ENCODE measurements at places on chromosomes 3 and 15. TPM values are rescaled to one million over a fixed set of nuclear protein-coding genes. Genes with fewer than 3 reads are reported as not detected.

DNA sequence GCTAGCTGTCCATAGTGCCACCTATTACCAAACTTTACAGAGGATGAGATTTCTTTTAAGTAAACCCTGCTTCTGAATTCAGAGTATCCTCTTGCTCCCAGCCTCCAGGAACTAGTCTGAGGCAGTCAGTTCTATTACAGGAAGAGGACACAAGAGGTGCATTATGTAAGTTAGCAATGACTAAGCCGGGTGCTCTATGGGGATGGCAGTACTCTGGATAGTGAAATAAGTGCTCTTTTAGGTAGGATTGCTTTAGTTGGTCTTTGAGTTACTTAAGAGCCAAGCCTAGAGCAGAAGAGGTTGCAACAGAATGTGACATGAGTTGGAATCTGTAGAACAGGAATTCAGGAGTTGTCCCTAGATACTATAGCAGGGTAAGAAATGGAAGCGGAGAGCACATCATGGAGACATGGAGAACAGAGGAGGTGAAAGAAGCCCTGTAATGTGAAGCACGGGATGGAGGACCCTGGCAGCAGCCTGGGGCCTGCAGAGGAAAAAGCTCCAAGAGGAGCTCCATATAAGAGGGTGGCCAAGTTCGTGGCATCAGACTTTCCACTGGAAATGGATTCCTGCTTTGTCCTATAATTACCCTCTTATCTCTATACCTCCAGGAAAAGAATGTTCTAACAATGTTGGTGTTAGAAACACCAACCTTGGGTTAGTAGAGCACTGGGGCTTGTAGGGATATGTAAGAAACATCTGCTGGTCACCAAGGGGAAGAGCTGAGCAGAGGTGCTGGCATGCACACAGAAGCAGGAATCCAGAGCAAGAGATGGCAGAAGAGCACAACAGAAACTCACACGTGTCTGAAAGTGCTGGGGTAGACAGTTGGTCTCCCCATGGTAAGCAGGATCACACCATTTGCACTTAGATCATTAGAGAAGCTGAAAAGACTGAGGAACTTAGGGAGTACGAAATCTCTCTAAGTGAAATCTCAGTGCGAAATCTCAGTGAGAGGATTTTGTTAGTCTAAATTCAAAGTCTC lies 851.1 kb downstream of the FHIT start:
- DNase-seq = no peak

- DNase-seq = no peak
These were observed 98.3 kb upstream of the ALDH1A3 start for GRCh38 chr15:100781061-100781960.

DNA sequence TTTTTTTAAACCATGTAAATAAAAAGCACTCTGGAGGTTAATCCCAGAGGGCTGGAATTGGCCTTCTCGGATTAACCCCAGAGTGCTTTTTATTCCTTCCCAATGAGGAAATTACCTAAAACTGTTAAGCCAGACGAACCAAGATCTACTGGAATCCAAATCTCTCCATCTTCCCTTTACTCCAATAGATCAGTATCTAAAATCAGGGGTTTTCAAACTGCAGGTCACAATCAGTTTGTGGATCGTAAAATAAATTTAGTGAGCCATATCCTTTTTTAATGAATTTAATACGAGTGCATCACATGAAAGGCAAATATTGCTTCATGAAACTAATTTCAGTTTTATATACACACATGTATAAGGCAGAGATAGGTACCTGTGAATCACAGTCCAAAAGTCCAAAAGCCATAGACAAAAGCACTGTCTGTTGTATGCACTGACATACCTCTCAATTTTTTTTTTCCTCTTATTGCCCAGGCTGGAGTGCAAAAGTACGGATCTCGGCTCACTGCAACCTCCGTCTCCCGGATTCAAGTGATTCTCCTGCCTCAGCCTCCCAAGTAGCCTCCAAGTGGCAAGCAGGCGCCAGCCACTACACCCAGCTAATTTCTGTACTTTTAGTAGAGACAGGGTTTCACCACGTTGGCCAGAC lies 61.3 kb downstream of the TBL1XR1 start:
- DNase-seq = no peak

Gene PLAAT1
- total RNA-seq = 0.89 TPM

GRCh38 chr3:132616780-132617179 lies 19.7 kb downstream of the ACKR4 start:
- DNase-seq = no peak

- no peak for DNase-seq
These were observed 6.1 kb downstream of the SHF start for GRCh38 chr15:45181491-45182285.

- no peak for DNase-seq
These were observed 400.6 kb downstream of the ZBTB20 start for GRCh38 chr3:114746502-114746901.

GRCh38 chr3:113288881-113289280 lies 77.5 kb downstream of the BOC start:
- DNase-seq = no peak

GRCh38 chr3:45664578-45664977 lies 24.6 kb upstream of the SACM1L start:
- DNase-seq = peak; percentile 28
